ENCODE measurements at places on chromosomes 7 and 10. TPM values are rescaled to one million over a fixed set of nuclear protein-coding genes. Genes with fewer than 3 reads are reported as not detected.
A peak's percentile ranks its signal among the peaks of the same experiment; 100 is the strongest.

DNA sequence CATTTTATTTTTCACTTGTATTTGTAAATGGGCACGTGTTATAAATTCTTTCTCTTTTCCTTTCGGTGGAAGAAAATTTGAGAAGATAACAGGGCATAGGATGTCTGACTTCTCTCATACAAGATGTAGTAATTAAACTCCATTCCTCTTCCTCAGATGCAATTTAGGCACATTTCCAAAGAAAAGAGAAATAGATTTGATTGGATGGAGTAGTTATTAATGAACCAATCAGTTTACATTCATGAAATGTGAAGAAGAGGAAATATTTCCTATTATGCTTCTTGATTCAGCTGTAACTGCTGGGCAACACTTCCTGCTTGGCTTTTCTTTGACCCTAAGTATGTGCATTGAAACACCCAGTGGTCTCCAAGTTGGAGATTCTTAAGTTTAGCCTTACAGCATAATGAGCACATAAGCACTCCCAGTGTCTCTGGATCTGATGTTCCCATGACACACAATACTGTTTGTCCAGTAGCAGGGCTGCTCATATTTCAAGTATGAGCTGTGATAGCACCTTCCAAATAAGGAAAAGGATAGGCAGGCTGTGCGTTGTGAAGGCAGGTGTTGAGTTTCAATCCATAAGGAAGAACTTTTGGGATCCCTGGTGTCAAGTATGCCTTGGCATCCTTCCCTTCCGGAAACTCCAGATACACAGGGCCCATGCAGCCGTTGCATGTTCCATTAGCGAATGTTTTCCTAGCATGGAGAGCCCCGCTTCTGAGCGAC is 33.4 kb upstream of the COBL start:
- DNase-seq, result no peak

GRCh38 chr7:20786421-20786778 is 286 bp downstream of the SP8 start:
- peak; percentile 33 for DNase-seq

The INSIG1 gene
- 52.9 TPM for total RNA-seq

The NRCAM gene
- total RNA-seq, result 4.6 TPM

The TBRG4 gene
- total RNA-seq, result 111 TPM

DNA sequence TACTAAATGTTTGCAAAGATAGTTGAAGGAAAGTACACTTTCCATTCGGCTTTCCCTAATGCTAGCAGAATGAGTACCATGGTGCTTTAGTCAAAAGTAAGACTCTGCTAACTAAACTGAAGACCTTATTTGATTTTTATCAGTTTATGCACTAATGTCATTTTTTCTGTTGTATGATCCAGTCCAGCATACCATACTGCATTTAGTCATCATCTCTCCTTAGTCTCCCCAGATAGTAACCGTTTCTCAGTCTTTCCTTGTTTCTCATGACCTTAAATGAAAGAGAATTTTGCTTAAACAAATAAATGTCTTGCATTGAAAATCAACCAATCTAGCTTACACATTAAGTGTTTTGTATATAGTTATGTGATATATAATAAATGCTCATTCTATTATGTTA is 529.5 kb upstream of the SEMA3D start:
- no peak for DNase-seq

Data from B cell (primary cell).